ENCODE measurements at places on chromosomes 2 and 18.

GRCh38 chr18:35609236-35609635 lies 27.7 kb downstream of the GALNT1 start:
- peak; percentile 33 for DNase-seq

DNA sequence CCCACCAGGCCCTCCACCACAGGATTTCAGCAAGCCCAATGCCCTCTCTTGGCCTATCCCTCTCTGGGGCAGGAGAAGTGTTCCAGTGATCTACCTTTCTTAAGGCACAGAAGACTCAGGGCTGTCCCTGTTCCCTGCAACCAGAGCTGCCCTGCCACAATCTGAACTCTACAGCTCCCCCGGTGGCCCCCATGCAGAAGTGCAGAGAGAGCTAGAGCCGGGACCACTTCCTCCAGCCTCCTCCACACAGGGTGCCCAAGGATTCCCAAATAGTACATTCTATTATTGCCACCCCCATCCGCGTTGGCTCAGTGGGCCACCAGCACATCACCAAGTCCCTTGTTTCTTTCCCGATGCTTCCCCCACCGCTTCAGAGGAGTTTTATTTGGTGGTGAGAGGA lies 114.8 kb upstream of the PTPRM start:
- peak; percentile 38 for DNase-seq

- no peak for DNase-seq
Observed at GRCh38 chr2:239895669-239896068, 129.5 kb downstream of the NDUFA10 start.

GRCh38 chr18:77634494-77634893 lies 384.8 kb downstream of the GALR1 start:
- DNase-seq: no peak

GRCh38 chr2:177708660-177709444 lies 316.3 kb downstream of the AGPS start:
- no peak for DNase-seq

GRCh38 chr2:147641651-147642050 lies 203.2 kb upstream of the ACVR2A start:
- no peak for DNase-seq

GRCh38 chr2:30266051-30266621 lies 34.8 kb downstream of the LBH start:
- DNase-seq: no peak

- no peak for DNase-seq
Observed at GRCh38 chr2:120111193-120111592, 98.3 kb downstream of the EPB41L5 start.

- DNase-seq: no peak
Observed at GRCh38 chr2:66890166-66890742, 455.3 kb downstream of the MEIS1 start.

DNA sequence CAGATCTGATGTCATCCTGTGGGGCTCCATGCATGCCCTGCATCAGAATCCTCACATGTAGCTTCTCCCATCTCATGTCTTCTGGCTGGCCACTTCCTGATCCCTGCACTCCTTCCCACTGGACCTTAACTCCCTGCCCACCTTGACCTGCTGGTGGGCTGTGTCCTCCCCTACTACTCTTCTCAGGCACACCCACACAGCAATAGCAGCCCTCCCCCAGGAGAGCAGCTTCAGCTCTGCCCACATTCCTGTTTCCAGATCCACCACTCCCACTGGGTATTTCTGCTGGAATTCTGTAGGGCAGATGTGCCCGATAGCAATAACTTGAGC lies 137.0 kb upstream of the HS6ST1 start:
- DNase-seq: no peak

GRCh38 chr2:15334644-15335326 lies 226.3 kb downstream of the NBAS start:
- peak; percentile 92 for DNase-seq

GRCh38 chr2:172135446-172135845 lies 32.7 kb upstream of the DLX2 start:
- no peak for DNase-seq

DNA sequence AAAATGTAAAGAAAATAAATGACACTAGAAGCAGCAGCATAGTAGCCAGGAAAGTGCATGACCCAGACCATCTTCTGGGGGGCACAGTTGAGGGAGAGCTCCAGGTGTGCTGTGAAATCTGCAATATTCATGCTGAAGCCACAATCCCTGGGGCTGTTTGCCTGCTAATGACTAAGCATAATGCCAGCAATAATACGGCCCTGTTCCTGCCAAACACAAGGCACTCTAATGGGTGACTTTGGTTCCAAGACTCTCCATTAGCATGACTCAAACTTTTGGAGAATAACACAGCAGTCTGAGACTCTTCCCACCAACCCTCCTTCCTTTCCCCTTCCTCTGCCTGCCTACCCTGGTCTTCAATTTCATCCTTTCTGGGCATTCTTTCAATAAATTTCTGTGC lies 77.9 kb upstream of the DOCK10 start:
- no peak for DNase-seq

DNA sequence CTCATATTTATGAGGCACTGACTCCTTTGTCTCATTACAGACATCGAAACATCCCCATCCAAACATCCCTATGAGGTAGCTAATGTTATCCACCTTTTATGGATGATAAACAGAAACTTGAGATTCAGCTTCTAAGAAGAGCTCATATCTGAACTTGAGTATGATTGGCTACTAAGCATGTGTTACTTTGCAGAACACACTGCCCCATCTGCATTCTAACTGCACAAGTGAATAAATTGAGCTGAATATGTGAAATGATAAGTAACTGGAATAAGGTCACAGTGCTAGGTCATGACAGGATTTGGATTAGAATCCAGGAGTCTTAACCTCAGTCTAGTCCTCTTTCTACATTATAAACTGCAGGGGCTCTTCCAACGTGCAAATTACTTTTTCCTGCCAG lies 172.7 kb downstream of the SETBP1 start:
- DNase-seq: no peak

GRCh38 chr2:236686561-236686960 lies 116.9 kb downstream of the ACKR3 start:
- no peak for DNase-seq

DNA sequence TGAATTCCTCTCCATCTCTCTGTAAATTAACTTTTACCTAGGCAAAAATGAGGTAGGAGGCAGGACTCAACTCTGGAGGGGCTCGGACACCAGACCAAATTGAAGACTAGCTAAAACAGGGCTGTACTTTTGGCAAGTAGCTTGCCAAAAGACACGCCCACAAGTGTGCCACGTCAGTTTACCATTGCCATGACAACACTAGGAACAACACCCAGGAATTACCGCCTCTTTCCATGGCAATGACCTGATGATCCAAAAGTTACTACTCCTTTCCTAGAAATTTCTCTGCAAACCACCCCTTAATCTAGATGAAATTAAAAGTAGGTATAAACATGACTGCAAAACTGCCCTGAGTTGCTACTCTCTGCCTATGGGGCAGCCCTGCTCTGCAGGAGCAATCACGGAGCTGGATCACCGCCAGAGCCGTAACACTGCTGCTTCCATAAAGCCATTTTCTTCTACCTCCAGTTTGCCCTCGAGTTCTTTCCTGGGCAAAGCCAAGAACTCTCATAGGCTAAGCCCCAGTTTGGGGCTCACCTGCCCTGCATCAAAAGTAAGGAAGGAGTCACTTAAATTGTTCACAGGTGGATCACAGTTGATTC lies 66.0 kb upstream of the FAM136A start:
- DNase-seq: no peak

GRCh38 chr2:106997204-106997603 lies 111.2 kb upstream of the ST6GAL2 start:
- peak; percentile 16 for DNase-seq

- DNase-seq: no peak
Observed at GRCh38 chr2:145846982-145847381, 1327.1 kb upstream of the ZEB2 start.

DNA sequence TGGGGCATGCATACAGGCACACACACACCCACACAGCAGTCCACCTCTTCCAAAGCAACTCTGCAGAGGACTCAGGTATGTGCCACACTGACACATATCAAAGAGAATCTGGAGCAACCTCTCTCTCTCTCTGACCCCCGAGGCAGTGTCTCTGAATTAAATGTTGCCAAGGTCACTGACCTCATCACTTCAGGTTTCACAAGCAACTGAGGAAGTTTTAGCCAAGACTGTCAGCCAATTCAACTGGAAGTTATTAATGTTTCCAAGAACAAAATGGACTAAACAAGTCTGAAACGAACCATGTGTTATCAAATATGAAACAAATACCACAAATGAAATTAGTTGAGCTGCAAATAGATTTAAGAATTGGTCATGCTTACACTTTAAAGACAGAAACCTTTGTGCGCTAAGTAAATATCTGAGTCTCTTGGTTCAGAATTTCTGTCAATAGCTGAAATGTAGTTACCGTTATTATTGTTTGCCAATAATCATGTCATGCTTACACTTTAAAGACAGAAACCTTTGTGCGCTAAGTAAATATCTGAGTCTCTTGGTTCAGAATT lies 86.1 kb downstream of the SLC25A12 start:
- no peak for DNase-seq

DNA sequence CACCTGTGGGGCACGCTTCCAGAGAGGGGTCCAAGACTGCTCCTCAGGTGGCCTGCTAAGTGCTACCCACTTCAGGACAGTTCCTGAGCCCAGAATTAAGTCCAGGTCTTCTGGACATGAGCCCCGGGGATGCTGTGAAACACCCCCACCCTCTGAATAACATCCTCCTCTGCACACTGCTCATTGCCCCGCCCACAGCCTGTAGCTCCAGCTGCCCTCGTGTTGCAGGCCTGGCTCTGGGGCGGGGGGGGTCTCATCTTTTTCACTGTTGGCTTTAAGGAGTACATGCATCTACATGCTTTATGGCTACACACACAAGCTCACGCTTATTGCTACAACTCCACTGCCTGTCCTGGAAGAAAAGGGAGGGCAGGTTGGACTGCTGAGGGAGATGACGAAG lies 92.8 kb downstream of the PTGR3 start:
- no peak for DNase-seq

DNA sequence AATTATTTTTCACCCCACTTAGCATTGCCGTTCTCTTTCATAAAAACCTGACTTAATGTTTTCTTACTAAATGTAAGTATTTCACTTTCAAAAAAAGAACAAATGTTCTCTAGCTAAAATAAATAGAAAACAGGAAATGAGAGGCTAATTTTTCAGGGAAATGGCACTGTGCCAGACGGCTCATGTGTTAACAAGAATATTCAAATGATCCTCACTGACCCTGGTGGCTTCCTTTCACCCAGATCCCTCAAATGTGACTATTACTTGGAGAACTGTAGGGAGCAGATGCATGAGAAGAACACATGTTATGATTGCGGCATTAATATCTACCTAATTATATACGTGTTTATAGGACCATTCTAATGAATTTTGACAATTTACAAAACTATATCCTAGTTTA lies 827.7 kb downstream of the SOCS6 start:
- DNase-seq: no peak

DNA sequence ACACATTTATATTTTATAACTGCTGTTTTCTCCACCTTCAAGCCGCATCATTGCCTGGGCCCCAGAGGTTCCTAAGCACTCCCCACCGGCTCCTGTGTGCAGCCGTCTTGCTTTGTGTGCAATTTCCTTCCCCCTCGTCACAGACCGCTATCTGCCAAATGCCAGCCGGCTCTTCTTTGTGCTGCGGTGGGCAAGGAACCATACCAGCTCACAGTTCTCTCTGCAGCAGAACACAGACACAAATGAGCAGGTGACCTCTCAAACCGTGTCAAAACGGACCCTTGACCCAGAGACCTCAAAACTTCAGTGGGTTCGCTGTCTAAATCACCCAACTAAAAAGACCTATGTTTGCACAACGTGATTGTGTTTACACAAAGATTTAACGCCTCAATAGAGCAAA lies 58.2 kb downstream of the KLF7 start:
- DNase-seq: no peak

GRCh38 chr2:61639721-61640120 lies 101.6 kb upstream of the XPO1 start:
- no peak for DNase-seq

- no peak for DNase-seq
Observed at GRCh38 chr2:205053827-205054410, 508.6 kb downstream of the PARD3B start.

DNA sequence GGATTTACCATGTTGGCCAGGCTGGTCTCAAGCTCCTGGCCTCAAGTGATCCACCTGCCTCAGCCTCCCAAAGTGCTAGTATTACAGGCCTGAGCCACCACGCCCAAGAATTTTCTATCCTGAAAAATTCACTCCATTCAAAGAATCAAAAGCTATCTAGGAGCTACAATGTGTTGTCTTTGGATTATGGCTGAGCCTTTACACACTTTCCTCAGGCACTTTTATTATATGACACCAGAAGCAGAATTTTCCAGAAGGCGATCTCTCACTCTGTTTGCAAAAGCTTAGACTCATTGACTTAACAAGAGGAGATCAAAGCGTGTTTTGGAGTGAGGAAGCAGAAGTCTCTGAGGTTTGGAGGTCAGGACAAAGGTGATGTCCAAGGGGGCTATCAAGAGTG lies 3.6 kb downstream of the FAM124B start:
- DNase-seq: no peak

- DNase-seq: no peak
Observed at GRCh38 chr2:148132412-148132811, 111.5 kb downstream of the MBD5 start.

- no peak for DNase-seq
Observed at GRCh38 chr2:63056107-63057050, 5.7 kb downstream of the OTX1 start.

- no peak for DNase-seq
Observed at GRCh38 chr2:11930211-11930761, 183.9 kb downstream of the LPIN1 start.

- no peak for DNase-seq
Observed at GRCh38 chr2:38436227-38436664, 59.2 kb upstream of the ATL2 start.

DNA sequence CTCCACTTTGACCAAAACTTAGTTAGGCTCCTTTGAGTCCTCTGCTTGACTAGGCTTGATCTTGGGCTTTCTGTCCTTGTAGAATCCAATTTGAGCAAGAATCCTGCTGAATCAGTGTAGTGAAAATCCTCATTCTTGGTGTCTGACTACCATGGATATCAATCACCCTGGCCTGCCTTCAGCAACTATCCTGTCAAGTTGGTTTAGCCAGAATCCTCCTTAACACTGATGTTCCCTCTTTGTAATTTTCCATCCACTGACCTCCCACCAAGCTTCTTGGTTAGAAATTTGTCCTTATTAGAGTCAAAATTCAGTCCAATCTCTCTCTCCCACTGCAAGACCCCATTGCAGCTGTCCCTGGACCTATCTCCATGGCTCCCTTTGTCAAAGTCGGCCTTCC lies 494 bp upstream of the RBM45 start:
- DNase-seq: no peak

GRCh38 chr18:76967721-76968472 lies 145.5 kb downstream of the ZNF236 start:
- no peak for DNase-seq

All from NCI-H510A treated with DMSO at 0.1 percent for 48 hours (cell line).